Activated CD4-positive, alpha-beta T cell treated with anti-CD3 and anti-CD28 coated beads, Interleukin-2, amount 10 ng/mL, durations not matched to agents 24 days and 14 days (primary cell): ENCODE measurements at places on chromosomes 4 and X.

- DNase-seq = no peak
These were observed 11.4 kb upstream of the NYX start for GRCh38 chrX:41435708-41436107.

- DNase-seq = no peak
These were observed 59.9 kb downstream of the CXCL13 start for GRCh38 chr4:77665381-77666069.

DNA sequence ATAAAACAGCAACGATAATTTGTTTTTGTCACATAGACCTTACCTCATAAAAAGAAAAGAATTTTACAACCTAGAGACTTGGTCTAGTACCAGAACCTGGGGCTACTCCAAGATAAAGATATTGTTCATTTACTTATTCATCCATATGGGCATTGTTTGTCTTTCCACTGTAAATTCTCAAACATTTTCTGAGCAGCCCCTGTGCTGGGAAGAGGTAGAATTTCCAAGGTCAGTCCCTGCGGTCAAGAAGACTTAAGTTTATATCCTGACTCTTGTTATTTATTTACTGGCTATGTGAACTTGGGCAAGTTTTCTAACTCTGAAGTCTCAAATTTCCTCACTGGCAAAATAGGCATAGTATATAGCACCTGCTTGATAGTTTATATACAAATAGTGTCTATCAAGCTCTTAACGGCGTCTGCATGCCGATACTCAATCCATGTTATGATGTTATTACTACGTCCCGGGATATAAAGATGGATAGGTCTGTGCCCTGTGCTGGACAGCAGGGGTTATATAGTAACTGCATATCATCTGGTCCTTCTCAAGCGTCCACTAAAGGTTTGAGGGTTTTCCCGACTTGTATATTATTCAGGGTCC lies 222.1 kb upstream of the TAPT1 start:
- no peak for DNase-seq

GRCh38 chr4:76515975-76516843 lies 81.2 kb downstream of the SHROOM3 start:
- DNase-seq = no peak

DNA sequence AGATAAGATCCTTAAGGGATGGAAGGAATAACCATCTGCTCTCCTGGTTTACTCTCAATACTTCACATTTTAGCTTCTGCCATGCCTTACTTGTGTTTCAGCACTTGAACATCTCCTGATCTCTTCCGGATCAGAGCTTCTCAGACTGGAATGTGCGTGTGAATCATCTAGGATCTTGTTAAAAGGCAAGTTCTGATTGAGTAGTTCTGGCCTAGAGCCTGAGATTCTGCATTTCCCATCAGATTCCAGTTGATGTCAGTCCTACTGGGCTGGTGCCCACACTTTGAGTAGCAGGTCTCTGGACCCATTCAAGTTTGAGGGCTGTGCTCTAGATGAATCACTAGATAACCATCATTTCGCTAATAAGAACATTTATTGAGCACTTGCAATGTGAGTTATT lies 20.0 kb downstream of the NDP start:
- DNase-seq = no peak

DNA sequence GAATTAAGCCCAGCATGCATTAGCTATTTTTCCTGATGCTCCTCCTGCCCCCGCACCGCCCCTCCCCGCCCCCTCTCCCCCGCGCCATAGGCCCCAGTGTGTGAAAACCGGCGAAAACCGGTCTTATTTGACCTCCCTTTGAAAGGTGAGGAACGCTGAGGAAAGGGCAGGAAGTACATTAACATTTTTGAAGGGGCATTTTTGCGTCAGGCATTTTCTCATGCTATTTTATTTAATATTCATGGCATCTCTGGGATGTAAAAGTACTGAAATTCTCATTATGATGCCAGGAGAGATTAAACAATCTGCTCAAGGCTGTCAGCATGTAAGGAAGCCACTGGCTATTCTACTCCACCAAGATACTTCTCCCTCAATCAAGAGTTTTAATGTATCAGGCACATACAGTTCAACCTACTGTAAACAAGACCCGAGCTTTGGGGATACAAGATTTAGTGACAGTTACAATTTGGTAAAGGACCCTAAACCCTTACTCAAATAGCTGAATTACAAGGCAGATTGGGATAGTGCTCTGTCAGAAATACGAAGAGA lies 1.2 kb upstream of the NMU start:
- no peak for DNase-seq

DNA sequence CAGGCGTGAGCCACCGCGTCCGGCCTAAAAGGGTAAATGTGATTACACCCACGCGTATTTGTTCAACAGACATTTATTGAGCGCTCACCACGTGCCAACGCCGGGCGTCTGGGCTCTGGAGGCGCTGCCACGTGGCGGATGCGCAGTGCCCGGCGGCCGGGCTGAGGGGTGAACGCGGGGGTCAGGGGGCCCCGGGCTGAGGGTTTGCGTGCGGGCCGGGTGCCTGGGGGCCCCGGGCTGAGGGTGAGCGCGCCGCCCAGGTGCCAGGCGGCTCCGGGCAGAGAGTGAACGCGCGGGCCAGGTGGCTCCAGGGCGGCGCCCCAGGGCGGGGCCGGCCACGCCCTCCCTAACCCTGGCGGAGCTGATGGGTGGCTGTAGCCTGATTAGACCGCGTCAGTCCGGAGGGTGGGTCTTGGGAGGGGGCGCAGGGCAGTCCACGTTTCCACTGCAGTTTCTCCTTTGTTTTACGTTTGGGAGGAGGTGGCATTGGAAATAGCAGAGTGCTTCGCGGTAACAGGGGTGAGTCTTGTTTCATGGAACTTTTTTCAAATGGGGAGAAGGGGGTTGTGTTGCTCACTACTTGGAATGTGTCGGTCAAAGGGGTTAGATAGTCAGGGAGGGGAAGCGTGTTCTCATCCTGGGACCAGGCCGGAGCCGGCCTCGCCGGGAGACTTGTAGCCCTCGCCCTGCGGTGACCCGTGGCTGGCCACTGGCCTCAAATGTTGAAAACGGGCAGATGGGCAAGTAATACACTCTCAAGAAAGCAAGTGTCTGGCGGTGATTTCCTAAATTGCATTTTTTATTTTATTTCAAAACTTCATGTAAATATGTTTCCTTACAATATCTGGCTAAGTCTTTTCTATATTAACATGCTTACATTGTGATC lies at the start of gene ZFP42:
Gene ZFP42, plus strand, starts transcription at position 450 of the 886 bp plus-strand sequence. CDS start 7,037 bp downstream, outside the sequence.
- DNase-seq = no peak

DNA sequence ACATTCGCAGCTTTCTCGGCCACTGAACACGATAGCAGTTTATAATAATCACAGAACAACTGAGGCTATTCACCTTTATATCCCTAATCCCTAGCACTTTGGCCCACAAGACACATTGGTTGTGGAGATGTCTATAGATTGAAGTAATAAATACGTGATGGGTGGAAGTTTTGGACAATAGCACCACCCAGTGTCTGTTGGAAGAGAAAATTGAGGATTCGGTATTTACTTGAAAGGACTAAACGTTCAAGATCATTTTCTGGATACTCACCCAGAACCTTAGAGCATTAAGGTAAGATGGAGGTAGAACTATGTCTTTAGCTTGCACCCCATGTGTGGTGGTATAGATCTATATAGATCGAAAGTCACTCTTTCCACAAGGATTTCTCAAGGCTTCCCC lies 787 bp upstream of the TMSB15A start:
- DNase-seq = no peak

DNA sequence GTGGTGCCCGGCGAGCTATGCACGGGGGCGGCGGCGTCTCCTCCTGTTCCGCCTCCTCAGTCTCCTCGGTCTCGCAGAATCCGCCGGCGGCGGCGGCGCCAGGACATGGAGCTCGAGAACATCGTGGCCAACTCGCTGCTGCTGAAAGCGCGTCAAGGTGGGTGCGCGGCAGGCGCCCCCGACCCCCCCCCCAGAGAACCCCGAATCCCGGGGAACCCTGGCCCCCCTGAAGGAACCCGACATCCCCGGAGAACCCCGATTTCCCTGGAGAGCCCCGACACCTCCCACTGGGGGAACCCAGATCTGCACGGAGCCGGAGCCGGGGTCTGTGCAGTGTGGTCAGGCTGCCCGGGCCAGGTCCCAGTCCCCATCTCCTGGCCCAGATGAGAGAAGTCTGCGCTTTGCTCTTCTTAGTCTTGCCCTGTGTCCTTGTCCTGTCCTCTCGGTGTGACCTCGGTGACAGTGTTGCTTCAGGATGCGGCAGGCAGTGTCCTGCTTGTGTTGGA lies 648 bp downstream of the GRK4 start:
- no peak for DNase-seq

GRCh38 chr4:15434091-15434490 lies 6.3 kb downstream of the C1QTNF7 start:
- no peak for DNase-seq

DNA sequence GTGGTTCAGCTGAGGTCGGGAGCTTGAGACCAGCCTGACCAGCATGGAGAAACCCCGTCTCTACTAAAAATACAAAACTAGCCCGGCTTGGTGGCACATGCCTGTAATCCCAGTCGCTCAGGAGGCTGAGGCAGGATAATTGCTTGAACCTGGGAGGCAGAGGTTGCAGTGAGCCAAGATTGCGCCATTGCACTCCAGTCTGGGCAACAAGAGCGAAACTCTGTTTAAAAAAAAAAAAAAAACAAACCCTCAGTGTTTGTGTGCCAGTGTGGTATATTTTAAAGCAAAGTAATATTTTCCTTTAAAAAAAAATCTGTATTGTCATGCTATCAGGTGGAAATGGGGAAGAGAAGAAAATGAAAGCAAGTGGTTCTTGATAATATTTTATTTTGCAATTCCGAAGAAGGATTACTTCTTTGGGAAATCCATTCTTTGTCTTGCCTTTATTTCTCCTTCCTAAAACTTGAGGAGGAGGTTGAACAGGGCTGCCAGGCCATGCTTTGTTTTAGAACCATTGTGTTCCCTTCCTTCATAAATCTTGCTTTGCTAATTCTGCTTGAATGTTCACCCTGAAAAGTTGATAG lies 14.4 kb downstream of the ALG13 start:
- DNase-seq = no peak

- no peak for DNase-seq
These were observed 11.7 kb downstream of the CTAG1B start for GRCh38 chrX:154607370-154607769.

DNA sequence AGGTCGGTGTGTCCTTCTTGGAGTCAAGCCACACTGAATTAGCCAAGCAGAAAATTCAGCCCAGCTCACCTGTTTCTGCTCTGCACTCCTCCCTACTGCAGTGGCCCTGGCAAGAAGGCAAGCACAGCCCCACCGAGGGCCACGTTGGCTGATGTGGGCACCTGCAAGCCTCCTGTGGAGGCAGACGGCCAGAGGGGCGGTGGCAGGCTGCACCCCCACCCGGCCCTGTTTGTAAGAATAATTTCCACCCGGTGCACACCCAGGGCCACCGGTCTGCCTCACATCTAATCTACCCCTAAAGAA lies 18.8 kb downstream of the PPP2R2C start:
- no peak for DNase-seq

DNA sequence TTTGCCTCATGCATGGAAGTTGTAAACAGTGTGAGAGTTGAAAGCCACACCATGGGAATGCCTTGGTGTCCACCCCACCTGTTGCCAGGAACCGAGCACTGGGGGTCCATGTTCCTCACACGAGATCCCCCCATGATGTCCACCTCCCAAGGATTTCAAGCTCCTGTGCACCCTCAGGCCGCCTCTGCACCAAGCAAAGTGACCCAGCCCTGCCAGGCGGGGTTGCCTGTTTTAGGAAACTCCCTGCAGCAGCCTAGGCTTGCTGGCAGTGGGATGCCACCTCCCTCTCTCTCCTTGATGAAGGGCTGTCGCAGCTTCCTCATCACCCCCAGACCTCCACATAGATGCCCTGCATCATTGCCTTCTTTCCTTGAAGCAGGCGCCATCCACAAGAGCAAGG lies 82.8 kb downstream of the GPR143 start:
- DNase-seq = no peak

GRCh38 chr4:168383510-168383909 lies 65.0 kb upstream of the DDX60 start:
- no peak for DNase-seq

GRCh38 chrX:20461576-20461975 lies 194.9 kb upstream of the RPS6KA3 start:
- no peak for DNase-seq

DNA sequence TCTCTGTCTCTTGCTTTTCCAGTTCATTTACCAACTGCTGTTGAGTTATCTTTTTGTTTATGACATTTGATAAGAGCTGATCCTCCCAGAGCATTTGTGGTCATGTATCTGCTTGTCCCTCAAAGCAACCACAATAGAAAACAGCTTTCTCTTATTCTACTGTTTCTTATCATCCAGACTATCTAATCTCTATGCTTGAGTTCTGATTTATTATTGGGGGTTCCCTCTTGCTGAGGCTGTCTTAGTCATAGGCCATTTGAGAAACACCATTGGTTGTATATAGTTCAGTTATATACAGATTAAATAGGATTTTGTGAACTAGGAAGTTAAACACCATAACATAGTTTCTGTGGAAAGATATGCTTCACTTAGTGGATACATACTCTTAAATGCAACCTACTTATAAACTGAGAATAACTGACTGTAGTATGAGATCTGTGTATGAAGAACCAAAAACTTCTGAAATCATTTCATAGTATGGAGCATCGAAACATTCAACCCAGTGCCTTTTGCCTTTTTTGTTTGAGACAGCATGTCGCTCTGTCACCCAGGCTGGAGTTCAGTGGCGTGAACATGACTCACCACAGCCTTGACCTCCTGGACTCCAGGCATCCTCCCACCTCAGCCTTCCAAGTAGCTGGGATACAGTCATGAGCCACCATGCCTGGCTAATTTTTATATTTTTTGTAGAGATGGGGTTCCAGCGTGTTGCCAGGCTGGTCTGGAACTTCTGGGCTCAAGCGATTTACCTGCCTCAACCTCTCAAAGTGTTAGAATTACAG lies 75.8 kb downstream of the STIM2 start:
- DNase-seq = no peak

DNA sequence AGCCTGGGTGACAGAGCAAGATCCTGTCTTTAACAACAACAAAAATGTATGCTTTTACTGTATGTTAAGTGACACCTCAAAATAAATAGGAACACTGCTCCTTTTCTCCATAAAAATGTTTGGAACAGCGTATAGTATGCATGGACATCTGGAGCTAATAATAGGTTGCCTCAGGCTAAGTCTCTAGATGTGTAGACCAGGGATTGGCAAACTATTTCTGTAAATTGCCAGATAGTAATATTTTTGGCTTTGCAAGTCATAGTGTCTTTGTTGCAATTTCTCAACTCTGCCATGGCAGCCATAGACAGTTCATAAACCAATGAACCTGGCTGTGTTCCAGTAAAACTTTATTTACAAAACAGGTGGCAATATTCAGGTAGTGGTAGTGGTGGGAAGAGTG lies 76.6 kb upstream of the CBLL2 start:
- no peak for DNase-seq

GRCh38 chr4:99403380-99404184 lies 31.6 kb downstream of the ADH7 start:
- no peak for DNase-seq

DNA sequence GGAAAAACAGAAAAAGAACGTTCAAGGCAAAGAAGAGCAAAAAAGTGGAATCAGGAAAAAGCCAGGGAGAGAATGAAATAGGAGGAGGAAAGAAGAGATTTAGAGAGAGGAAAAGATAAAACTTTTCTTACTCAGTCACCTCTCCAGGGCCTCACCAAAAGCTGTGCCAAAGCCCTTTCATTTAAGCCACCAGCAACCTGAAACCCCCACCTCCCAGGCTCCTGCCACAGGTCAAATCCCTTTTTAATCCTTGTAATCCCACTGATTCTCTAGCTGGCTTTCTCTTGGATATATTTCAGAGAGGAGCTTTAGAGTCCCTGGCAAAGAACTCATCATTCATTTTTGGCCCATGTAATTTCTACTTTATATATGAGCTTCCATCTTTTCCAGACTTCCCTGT lies 25.7 kb upstream of the XIAP start:
- DNase-seq = no peak
